ENCODE measurements at places on chromosomes 5 and 9. TPM values are rescaled to one million over a fixed set of nuclear protein-coding genes. Genes with fewer than 3 reads are reported as not detected.

GRCh38 chr9:92988215-92988768 lies 41.0 kb downstream of the FGD3 start:
- DNase-seq: no peak

- DNase-seq: no peak
Observed at GRCh38 chr5:15290953-15291352, 209.0 kb upstream of the FBXL7 start.

DNA sequence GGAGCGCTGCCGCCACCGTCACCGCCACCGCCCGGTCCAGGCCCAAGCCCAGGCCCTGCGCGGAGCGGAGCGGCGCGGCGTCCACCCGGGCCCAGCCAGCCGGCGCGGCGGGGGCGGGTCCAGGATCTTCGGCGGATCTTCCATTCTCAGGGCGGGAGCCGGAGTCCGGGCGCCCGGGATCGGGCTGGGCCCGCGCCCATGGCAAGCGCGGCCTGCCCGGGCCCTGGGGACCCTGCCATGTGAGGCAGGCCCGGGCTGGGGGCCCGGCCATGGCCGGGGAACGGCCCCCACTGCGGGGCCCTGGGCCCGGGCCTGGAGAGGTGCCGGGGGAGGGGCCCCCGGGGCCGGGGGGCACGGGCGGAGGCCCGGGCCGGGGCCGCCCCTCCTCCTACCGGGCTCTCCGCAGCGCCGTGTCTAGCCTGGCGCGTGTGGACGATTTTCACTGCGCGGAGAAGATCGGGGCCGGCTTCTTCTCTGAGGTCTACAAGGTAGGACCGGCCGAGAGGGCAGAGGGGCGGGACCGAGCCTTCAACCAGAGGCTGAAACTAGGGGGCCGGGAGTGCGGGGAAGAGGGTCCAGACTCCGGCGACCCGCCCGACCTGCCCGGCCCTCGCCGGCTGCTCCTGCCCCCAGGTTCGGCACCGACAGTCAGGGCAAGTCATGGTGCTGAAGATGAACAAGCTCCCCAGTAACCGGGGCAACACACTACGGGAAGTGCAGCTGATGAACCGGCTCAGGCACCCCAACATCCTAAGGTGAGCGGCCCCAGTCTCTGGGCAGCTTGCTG lies 482 bp downstream of the TESK1 start:
- DNase-seq: no peak

DNA sequence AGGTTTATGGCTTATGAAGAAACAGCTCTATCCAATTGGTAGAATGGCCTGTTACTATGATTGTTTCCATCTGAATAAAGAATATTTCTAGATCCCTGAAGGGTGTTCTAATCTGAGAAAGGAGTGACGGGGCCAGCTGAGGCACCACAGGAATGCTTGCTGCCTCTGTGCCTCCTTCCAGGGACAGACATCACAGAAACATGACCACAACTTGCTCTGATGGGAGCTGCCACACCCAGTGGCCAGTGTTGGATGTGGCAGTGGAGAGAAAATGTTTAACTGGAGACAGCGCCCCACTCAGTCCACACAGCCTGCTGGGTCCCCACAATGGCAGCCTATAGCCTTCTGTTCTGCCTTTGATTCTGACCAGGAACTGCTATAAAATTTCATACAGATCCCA lies 38.6 kb upstream of the TESK1 start:
- DNase-seq: no peak

- no peak for DNase-seq
Observed at GRCh38 chr9:123687246-123687751, 242.6 kb downstream of the DENND1A start.

- no peak for DNase-seq
Observed at GRCh38 chr5:117888688-117889087, 1099.7 kb downstream of the DTWD2 start.

- no peak for DNase-seq
Observed at GRCh38 chr9:129289883-129290282, 111.8 kb upstream of the IER5L start.

- no peak for DNase-seq
Observed at GRCh38 chr5:127924606-127925005, 159.0 kb upstream of the SLC12A2 start.

- DNase-seq: no peak
Observed at GRCh38 chr5:126499853-126500342, 76.7 kb downstream of the GRAMD2B start.

DNA sequence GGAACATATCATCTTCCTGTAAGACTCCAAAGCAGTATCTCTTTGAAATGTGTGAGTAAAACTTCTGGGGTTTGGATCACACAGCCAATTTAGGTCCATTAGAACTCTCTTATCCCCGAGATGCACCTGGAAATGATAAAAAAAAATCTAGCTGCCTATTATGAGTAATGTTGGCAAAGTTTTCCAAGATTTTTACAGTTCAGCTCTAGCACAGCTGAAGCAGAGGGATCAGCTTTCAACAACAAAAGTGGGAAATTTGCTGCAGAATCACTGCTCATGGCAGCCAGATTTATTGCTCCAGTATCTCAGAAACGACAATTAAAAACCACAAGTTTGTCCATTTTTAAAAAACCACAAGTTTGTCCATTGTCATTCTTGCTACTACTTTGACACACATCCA lies 292.2 kb downstream of the IRX2 start:
- no peak for DNase-seq

DNA sequence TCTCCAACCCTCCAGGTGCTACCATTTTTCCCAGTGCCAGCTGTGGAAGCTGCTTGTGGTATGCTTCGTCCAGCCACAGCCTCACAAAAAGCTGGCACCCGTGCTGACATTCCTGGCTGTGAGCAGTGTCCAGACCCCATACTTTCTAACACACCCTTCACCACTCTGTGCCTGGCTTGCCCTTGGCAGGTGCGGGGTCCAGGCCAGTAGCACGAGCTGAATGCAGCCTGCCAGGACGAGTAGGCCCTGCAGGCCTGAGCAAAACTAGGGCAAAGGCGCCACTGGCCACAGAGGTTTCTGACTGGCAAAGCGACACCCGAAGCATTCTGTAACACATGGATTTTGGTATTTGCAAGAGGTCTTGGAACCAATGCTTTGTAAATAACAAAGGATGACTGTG lies 26.0 kb upstream of the GHR start:
- DNase-seq: no peak

DNA sequence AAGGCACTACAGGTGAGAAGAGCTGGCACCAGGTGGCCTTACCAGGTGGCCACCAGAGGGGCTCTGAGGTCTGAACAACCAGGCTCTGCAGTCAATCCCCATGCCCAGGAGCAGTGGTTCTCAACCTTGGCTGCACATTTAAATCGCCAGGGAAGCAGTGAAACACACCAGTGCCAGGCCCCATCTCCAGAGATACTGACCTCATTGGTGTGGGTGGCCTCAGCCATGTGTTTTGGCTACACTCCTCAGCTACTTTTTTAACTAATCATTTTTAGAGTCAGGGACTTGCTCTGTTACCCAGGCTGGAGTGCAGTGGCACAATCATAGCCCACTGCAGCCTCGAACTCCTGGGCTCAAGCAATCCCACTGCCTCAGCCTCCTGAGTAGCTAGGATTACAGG lies 56.0 kb downstream of the GABBR2 start:
- DNase-seq: no peak

GRCh38 chr9:27487128-27487640 lies 36.9 kb upstream of the IFNK start:
- DNase-seq: no peak

DNA sequence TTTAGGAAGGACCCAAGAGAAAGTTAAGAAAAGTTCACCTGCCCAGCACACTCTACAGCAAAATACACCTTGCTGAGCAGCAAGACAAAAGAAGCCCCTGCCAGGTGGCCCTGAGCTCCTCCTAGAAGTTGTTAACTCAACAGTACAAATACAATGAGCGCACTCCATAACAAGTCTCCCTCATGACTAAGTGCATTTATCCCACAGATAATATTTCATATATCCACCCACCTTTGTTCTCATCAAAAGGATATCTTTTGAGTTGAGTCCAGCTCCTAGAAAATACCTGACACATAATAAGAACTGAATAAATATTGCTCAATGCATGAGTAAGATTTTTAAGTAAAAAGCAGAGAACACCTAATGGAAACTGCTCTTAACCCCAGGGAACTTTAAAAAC lies 73.3 kb downstream of the ABCA1 start:
- no peak for DNase-seq

DNA sequence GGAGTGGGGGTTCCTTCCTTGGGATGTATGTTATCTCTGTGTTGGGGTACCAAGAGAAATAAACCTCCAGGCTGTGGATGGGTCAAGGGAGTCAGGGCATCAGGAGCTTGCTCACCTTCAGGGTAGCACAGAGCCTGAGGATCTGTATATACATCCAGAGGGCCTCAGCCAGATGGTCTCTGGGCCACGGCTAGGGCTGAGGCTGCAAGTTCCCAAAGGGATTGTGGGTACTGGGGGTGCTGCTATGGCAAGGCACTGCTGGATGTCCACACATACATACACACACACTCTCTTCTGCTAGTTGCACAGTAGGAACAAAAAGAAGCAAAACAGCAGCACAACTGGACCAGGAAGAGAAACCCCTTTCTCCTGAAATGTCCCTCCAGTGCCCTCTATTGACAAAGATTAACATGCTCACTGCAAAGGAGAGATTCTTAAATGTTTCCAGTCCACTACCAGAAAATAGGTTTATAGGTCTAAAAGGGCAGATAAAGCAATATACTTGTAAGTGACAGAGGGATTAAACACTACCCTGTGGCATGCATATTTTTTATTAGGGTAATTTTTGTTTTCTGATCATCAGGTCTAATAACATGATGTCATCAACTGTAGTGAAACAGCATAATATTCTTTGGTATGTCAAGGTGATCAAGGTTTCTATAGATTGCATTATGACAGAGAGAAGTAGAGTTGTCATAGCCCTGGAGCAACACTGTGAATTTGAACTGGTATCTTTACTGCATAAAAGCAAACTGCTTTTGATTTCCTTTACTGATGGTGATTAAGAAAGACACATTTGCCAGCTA lies 56.3 kb upstream of the KCNN2 start:
- DNase-seq: peak; percentile 8

GRCh38 chr5:159175547-159175946 lies 33.8 kb downstream of the RNF145 start:
- no peak for DNase-seq

DNA sequence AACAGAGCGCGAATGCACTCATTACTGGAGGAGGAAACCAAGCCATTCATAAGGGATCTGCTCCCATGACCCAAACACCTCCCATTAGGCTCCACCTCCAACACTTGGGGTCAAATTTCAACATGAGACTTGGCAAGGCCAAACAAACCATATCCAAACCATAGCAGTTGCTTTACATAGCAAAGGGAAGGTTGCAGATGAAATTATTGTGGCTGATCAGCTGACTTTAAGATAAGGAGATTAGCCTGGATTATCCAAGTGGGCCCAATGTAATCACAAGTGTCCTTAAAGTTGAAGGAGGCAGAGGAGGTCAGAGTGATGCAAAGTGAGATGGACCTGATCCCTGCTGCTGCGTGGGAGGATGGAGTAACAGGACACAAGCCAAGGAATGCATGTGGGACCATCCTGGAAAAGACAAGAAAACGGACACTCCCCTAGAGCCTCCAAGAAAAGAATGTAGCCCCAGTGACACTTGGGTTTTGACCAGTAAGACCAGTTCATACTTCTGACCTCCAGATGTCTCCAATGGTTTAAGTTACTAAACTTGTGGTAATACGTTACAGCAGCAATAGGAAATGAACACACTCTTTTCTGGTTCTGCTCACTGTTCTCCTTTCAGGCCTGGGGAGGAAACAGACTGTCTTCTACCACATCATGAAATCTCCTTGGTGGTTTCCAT lies 167.3 kb downstream of the GNAQ start:
- DNase-seq: no peak

- no peak for DNase-seq
Observed at GRCh38 chr9:133256686-133257091, 18.3 kb downstream of the ABO start.

- no peak for DNase-seq
Observed at GRCh38 chr9:21029661-21030060, 1.8 kb downstream of the HACD4 start.

GRCh38 chr5:72063219-72063819 lies 44.0 kb upstream of the MAP1B start:
- DNase-seq: no peak

- no peak for DNase-seq
Observed at GRCh38 chr9:98971168-98971914, 27.6 kb downstream of the COL15A1 start.

DNA sequence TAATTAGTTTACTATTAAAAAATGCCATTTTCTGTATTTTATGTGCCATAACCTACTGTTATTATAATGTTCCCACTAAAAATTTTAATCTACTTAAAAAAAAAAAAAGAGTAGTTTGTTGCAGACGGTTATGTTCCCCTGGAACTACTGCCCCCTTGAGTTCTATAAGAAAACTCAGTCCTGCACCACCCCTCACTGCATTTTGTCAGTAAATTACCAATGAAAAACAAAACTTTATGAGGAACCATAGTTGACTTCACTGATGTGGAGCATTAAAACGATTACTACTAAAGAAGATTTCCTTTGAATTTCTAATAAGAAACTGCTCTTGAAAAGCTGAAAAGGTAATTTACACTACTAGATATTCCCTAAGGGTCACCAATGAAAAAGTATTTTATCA lies 288.7 kb downstream of the FBXL17 start:
- DNase-seq: no peak

- no peak for DNase-seq
Observed at GRCh38 chr9:99158629-99159028, 53.7 kb downstream of the TGFBR1 start.

- peak; percentile 27 for DNase-seq
Observed at GRCh38 chr9:71249729-71250317, 128.4 kb upstream of the TRPM3 start.

GRCh38 chr5:133370036-133370831 lies 242.1 kb downstream of the FSTL4 start:
- no peak for DNase-seq

GRCh38 chr5:151126199-151126645 lies 31.4 kb downstream of the ANXA6 start:
- peak; percentile 54 for DNase-seq

DNA sequence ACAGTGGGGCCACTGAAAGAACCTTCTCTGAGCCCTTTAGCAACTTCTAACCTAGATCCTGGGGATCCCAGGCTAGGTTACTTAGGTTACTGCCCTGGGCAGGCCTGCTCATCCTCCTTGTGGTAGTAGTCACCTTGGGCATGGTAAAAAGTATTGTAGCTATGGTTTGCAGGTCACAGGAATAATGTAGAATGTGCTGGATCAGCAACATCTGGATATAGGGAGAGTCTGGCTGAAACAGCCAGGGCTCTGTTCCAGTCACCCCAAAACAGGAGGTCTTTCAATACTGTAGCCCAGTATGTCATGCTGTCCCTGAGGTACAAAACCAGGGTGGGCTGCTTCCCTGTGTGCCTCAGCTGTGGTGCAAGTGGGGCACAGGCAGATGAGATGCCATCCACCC lies 33.6 kb downstream of the UGT3A2 start:
- no peak for DNase-seq

GRCh38 chr9:18159254-18159653 lies 314.7 kb upstream of the ADAMTSL1 start:
- no peak for DNase-seq

Gene MLANA
- not detected for total RNA-seq

Gene RGMB
- total RNA-seq: 25.4 TPM

Gene FAXDC2
- total RNA-seq: 0.39 TPM

Gene COL23A1
- total RNA-seq: 0.05 TPM

Gene RELL2
- 13.3 TPM for total RNA-seq

Gene F12
- 13.4 TPM for total RNA-seq

Gene HBEGF
- total RNA-seq: 5.0 TPM

Gene TMOD1
- total RNA-seq: 1.4 TPM

Gene POU5F2
- total RNA-seq: 0.39 TPM

Gene KLF9
- 0.95 TPM for total RNA-seq

Gene SGTB
- 9.2 TPM for total RNA-seq

Gene ACO1
- total RNA-seq: 49.3 TPM

Gene LARP1
- 325 TPM for total RNA-seq

All from Panc1 (cell line).